ENCODE measurements at places on chromosomes 3 and 15.

GRCh38 chr3:195258449-195259153 lies 12.4 kb downstream of the XXYLT1 start:
- no peak for DNase-seq

GRCh38 chr3:112767177-112767576 lies 79.5 kb downstream of the CD200R1L start:
- DNase-seq = no peak

DNA sequence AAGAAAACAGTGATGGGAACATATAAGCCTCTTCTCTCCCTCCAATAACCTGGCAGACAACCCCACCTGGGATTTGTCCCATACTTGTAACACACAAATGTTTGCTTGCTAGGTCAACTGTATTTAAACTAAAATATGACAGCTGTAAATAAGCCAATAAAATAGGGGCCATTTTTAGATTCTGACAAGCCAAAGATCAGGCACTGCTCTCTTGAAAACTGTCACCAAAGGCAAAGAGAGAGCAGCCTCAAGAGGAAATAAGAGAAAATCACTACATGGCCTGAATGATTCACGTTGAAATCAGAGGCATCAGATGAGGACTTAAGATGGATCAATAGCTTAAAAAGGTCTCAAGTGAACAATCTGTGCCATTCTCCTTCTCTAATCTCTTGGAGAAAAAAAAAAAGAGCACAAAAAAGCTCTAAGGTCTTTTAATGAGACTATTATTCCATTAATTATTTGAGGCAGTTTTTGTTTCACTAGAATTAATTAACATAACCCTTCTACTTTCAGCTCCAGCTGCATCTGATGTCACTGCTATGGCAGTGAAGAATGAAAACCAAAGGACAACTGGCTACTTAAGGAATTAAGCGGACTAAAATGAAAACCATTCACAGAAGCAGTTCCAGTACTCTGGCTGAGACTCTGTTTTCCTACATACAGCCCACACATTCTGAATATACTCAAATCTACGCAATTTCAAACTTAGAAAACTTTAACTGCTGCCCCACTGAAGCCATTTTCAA lies 19.0 kb downstream of the MYO5A start:
- no peak for DNase-seq

- no peak for DNase-seq
These were observed 45.7 kb downstream of the FAM98B start for GRCh38 chr15:38499651-38500050.

DNA sequence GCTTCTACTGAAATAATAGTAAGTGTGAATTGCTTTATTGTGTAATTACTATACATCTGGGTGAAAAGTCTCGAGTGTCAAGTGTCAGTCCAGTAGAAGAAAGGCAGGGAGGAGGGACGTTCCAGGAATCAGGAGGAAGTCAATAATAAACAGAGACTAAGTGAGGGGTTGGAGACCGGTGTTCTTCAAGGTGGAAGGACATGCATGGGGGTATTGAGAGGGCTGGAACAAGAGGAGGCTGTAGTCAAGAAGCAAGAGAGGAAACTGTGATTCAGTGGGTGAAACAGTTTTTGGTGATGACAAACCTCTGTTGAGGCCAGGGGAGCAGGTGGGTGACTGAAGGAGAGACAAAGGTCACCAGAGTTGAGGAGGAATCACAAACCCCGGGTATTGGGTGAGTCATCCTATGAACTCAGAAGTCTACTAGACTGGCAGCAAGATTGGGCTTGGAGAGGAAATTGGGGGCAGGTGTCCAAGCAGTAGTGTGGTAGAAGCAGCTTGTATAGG lies 11.6 kb upstream of the SCAMP5 start:
- peak; percentile 8 for DNase-seq

DNA sequence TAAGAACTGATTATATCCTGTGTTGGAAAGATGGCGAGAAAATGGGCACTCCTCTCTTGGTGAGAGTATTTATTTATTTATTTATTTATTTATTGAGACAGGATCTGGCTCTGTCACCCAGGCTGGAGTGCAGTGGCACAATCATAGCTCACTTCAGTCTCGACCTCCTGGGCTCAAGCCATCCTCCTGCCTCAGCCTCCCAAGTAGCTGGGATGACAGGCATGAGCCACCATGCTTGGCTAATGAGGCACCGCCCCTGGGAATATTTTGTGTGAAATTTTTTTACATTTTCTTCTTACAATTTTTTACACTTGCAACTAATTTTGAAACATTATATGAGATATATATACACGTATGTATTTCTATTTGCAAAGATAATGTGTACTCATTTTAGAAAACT lies 150.5 kb upstream of the PRR20G start:
- DNase-seq = no peak

DNA sequence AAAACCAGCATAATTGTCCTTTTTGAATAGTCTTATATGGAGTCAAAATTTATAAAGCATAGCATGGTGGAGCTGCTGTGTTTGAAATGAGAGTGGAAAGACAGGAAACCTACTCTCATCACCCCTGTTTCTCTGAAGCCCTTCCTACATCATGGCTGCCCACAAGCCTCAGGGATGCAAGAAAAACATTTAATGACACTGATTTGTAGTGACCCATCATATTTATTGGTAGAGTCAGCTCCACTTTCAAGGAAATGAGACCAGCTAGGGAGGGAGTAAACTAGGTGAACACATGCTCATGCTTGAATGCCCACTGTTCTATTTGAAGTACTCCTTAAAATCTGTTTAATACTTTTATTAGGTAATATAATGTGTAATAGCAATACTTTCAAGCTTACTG lies 494.3 kb upstream of the KCNMB2 start:
- no peak for DNase-seq

GRCh38 chr15:95298729-95299128 lies 1031.8 kb upstream of the NR2F2 start:
- DNase-seq = no peak

DNA sequence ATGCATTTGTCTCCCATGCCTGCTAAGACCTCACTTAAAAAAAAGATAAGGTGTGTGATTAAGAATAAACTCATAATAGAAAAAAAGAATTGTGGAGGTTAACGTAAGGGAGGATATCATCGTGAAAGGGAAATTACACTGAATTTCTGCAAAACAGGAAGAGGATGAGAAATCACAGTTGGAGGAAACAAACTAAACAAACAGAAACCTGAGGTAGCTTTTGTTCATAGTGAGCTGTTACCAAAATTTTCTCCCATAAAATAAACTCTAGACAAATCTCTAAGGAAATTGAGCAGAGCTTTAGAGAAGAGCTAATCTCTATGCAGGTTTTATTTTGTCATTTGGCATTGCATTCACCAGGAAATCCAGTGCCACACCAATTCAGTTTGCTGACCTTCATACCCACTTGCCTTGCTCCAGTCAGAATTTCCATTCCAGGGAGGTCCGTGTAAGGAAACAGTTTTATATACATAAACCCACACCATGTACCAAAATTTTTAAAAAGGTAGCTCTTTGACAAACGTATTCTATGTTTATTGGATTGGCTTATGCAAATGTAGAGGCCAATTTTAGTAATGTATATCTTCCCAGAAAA lies 231.2 kb downstream of the MBNL1 start:
- DNase-seq = no peak

DNA sequence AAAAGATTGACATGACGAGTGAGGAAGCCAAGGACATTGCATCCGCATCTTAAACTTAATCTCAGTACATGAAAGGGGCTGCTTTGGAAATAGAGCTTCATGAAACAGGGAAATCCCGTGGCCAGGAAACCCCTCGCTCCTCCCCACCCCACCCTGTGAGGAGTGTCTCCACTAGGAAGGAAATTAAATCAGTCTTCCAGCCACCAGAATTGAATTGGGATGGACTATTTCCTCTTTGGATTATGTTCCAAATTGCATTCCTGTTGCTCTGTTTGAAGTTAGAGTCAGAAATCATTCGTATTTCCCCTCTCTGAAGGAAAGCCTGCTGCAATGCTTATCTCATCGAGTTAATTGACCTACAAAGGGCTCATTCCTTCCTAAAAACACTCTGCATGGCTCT lies 35.8 kb downstream of the CLDN11 start:
- DNase-seq = no peak

GRCh38 chr3:115699706-115700105 lies 76.4 kb downstream of the GAP43 start:
- DNase-seq = no peak

DNA sequence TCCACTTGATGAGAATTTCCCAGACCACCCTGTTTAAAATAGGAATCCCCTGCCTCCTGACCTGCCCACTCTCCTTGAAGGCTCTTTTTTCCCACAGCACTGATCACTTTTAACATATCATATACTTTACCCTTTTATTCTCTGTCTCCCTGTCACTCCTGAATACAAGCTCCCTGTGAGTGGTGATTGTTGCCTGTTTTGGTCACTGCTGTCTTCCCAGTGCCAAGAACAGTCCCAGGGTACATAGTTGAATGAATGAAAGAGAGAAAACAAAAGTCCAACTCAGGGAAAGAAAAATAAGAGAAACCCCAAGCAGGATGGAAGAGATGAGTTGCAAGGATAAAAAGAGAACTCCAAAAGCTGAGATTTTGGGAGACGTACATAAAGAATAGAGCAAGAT lies 500.3 kb upstream of the LMCD1 start:
- no peak for DNase-seq

GRCh38 chr3:186374376-186374775 lies 12.3 kb upstream of the DGKG start:
- DNase-seq = no peak
